ENCODE measurements at places on chromosomes 11 and 22.
A peak's percentile ranks its signal among the peaks of the same experiment; 100 is the strongest.

- DNase-seq: no peak
Measured at GRCh38 chr11:94997437-94997836, 23.9 kb downstream of the KDM4D start.

- DNase-seq: no peak
Measured at GRCh38 chr11:33358150-33358831, 101.1 kb downstream of the HIPK3 start.

DNA sequence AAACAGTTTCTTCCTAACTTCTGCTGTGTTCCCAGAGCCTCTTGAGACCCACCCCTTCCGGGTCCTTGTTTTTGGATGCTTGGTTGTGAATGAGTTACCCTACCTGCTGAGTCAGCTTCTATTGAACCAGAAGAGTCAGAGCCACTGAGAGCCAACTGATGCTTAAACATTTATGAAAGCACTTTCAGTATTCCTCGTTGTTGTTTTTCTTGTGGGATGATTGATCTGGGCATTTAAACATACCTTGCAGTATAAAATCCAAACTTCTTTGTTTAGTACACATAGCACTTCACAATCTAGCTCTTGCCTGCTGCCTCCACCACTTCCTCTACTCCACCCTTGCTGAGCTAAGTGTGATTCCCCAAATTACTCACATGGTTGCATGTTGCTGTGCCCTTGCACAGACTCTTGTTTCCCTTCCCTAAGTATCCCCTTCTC is 5.5 kb downstream of the PRSS23 start:
- DNase-seq: peak; percentile 27

GRCh38 chr11:45151362-45151982 is 5.0 kb downstream of the PRDM11 start:
- DNase-seq: no peak

DNA sequence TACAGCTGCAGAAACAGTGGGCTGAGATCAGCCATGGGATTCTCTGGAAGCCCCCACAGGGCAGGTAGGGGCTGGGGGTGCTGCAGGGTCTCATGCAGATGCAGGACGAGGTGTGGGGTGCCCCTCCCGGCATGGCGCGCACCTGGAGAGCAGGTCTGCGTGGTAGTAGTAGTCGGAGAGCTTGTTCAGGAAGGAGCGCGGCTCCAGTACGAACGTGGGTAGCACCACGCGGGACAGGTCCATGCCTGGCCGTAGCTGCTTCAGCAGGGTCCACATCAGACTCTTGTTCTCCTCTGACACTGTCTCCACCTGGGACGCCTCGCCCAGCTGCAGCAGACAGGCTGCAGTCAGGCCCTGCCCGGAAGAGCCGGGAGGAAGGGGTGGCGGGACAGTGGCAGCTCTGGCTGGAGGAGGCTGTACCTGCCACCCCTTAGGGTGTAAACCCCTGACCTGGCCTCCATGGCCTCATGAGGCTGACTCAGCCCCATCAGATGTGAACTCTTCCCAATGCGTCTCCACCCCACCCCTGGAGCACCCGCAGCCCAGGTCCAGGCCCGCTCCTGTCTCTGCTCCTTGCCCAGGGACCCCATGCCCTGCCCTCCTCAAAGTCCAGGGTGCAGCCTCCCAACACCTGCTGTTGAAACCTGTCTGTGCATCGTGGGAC is 47.0 kb upstream of the CARS1 start:
- DNase-seq: peak; percentile 5

DNA sequence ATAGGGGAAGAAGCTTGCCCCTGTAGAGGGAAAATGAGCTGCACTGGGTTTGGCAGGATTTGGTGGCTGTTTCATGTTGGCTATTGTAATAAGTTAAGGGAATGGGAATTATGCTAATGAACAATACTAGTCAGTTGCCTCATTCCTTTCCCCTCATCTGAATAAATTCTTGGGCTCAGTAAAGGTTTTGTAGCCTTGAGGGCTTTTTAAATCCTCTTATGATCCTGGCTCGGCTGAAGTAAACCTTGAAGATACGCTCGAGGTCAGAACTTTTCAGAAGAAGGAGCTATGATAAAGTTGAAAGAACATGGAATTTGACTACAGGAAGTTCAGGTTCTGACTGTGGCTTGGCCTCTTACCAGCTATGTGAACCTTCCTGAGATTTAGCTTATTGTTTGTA is 448.7 kb downstream of the RAB38 start:
- no peak for DNase-seq

DNA sequence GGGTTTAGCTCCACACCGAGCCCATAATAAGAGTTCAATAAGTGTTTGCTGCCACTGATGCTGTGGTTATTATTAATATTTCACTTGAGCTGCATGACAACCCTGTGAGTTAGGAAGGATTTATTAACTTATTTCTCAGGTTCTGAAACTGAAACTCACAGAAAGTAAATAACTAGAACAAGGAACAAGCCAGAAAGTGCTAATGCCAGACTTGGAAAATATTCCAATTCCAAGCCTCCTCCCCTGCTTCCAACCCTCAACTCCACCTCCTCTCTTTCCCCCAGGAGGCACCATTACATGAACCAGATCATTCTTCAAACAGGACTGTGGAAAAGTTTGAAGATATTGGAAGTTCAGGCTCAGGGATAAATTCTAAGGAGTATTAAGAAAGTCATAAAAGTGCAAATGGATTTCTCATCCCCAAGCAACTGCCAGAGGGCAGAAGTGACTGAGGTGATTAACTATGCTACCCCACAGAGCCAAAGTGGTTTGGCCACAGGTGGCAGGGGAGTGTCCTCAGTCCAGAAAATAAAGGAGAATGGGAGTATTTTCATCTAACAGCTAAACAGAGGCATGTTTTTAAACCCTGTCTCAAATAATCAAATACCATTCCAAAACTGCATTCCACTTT is 3.2 kb upstream of the FJX1 start:
- no peak for DNase-seq

DNA sequence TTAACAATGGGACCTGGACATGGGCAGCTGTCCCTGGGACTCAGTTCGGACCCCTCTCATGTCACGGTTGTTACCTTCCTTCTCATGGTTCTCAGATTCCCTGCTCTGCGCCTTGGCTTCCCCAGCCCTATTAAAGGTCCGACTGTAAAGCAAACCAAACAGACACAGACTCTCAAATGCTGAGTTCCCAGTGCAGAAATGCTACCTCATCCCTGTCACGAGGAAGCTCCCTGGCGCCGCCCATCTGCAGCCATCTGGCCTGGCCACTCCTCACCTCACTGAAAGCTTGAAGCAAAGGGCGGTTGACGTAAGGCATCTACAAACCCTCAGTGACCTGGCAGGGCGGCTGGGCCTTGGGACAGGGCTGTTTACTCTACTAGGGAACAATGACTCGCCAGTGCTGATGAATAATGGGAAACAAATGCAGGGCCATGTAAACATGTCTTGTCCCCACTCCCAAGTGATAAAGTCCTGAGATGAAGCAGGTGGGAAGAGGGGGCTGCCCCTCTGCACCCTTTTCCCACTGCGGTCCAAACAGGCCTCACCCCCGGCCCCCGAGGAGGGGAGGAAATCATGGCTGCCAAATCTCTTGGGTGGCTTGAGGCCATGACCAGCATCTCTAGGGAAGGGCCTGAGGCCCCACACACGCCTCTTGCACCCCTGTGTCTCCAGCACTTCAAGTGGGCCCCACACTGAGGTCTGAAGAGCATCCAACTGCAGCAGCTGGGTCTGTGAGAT is 49.3 kb downstream of the SCUBE1 start:
- DNase-seq: no peak
